ENCODE measurements at places on chromosomes 12 and 14. TPM values are rescaled to one million over a fixed set of nuclear protein-coding genes. Genes with fewer than 3 reads are reported as not detected.

Gene DHH
- not detected for total RNA-seq

Gene ZDHHC22
- 0.13 TPM for total RNA-seq

Gene KRT71
- total RNA-seq: not detected

Gene FAM177A1
- total RNA-seq: 107 TPM
